ENCODE measurements at places on chromosomes 16 and 17.

DNA sequence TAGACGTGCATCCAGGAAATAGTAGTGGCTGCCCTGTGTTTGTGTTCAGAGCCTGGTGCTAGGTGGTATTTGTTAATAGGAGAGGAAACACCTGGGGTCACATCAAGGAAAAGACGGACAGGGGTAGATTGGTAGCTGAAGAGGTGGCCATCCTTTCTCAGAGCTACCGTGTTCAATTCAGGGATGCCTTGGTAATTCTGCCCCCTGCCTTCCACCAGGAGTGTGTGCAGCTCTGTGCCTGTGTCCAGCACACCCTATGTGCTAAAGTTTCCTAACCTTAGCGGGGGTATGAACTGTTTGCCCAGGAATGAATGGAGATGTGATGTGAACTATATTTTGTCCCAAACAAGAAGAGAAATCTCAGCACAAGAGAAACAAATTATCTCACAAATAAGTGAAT, 174.1 kb upstream of the MPHOSPH6 start:
- no peak for DNase-seq

GRCh38 chr17:41347869-41348760, 2.5 kb downstream of the KRT33A start:
- DNase-seq: no peak

- DNase-seq: no peak
Observed at GRCh38 chr17:59668816-59669215, 38.4 kb downstream of the PTRH2 start.

DNA sequence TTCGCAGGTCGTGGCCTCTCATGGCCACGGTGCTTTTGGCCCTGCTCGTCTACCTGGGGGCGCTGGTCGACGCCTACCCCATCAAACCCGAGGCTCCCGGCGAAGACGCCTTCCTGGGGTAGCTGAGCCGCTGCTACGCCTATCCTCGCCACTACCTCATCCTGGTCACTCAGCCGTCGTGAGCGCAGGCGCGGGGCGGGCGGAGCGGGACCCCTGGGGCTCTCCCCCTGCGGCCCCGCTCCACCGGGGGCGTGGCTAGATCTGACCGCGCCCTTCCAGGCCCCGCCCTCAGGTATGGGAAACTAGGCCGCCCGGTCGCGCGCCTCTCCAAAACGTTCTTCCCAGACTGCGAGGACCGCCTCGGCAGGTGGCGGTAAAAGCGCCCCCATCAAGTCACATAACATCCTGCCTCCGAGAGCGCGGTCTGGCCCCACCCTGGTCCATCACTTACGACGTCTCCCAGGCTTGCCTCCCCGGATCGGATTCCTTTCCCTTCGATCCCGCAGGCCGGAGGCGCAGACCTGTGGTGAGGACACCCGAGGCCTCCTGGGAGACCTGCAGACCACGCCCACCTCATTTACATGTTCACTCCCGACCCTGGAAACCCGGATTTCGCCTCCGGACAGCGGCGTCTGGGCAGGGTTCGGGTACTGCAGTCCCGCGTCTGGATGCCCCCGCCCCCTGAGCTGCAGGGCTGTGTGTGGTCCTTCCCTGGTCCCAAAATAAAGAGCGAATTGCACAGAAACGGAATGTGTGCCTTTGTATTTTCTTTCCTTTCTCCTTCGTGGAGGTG, 91.5 kb upstream of the TMEM97 start:
- DNase-seq: peak; percentile 17

DNA sequence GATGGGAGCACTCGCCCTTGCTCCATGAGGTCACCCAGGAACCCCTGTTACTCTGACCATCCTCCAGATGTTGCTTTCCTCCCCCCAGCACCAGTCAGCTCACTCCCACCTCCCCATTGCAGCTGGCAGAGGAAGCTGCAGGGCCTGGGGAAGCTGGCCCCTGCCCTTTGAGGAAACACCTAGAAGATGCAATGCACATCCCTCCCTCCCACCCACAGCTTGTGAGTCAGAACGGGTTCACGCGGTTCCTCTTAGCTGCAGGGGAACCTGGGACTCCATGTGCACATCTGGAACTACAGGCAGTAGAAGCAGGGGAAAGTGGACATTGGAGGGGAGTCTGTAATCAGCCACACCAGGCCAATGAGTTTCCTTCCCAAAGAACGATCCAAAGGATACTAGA, 96.9 kb downstream of the KATNIP start:
- no peak for DNase-seq

DNA sequence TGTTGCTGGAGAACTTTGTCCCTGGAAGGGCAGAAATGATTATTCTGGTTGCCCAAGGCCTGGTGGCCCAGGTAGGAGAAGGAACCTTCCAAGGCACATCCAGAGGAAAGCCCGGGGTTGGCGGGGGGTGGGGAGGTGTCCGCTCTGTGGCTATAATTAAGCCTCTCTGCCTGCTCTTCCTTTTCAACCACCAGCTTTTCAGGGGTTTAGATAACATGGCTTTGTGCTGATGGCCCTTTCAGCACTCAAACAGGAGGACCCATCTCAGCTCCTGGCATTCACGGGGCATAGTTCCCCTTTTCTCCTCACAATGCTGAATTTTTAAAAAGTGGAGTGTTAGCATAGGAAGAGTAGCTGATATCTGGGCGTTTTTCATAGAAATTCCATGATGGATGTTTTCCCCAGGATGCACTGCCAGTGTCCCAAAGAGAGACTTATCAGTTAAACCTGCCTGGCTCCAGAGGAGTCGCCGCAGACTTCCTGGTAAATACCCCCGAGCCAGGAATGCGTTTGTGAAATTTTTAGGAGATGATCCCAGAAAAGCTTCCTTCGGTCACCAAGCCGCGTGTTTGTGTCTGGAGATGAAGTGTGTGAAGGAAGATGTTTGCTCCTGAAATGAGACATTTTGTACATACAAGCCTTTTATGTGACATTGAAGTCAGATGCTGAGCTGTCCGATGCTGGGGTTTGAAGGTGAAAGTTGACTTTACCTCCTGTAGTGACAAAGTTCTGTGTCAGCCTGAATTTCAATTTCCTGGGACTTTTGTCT, 188.5 kb downstream of the MSI2 start:
- no peak for DNase-seq

DNA sequence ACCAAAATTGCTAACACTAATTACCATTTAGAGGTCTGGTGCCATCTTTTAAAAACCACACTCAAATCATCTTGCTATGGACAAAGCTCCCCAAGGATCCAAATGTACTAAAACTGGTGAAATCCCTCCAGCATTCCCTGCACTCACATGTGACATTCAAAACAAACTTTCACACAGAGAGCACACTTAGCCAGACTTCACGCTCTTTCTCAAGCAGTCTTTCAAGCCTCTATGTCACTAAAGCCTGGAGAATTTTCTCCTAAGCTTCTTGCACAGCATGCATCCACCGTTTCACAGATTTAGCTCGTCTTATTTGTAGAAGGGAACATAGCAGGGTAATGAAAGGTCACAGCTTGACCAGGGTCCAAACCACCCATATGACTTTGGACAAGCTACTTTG, 19.3 kb downstream of the CMTM3 start:
- no peak for DNase-seq

- no peak for DNase-seq
Observed at GRCh38 chr16:8355675-8356074, 234.6 kb downstream of the TMEM114 start.

DNA sequence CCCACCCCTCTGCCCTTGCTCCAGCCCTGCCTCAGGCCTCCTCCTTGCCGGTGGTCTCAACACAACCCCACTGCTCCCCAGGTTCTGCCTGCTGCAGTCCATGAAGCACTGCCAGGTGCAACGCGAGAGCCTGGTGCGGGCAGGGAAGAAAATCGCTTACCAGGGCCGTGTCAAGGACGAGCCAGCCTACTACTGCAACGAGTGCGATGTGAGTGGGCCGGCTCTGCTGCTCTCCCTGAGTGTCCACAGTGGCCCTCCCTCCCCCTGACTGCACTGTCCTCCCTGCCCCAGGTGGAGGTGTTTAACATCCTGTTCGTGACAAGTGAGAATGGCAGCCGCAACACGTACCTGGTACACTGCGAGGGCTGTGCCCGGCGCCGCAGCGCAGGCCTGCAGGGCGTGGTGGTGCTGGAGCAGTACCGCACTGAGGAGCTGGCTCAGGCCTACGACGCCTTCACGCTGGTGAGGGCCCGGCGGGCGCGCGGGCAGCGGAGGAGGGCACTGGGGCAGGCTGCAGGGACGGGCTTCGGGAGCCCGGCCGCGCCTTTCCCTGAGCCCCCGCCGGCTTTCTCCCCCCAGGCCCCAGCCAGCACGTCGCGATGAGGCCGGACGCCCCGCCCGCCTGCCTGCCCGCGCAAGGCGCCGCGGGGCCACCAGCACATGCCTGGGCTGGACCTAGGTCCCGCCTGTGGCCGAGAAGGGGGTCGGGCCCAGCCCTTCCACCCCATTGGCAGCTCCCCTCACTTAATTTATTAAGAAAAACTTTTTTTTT, 1.8 kb upstream of the TMEM88 start:
- DNase-seq: no peak

DNA sequence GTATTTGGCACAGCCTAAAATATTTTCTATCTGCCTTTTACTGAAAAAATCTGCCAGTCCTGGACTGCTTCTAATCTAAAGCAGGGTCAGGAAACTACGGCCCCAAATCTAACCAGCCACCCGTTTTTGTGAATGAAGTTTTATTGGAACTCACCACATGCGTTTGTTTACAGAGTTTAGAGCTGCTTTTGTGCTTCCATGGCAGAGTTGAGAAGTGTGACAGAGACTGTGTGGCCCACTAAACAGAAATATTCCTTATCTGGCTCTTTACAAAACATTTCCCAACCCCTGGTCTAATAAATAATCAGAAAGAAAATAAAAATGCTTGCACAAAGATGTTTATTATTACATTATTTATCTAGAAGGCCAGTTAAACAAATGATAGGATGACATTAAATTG, 110.2 kb downstream of the COPRS start:
- no peak for DNase-seq

- DNase-seq: no peak
Observed at GRCh38 chr17:35748979-35749378, 4.1 kb downstream of the GAS2L2 start.

DNA sequence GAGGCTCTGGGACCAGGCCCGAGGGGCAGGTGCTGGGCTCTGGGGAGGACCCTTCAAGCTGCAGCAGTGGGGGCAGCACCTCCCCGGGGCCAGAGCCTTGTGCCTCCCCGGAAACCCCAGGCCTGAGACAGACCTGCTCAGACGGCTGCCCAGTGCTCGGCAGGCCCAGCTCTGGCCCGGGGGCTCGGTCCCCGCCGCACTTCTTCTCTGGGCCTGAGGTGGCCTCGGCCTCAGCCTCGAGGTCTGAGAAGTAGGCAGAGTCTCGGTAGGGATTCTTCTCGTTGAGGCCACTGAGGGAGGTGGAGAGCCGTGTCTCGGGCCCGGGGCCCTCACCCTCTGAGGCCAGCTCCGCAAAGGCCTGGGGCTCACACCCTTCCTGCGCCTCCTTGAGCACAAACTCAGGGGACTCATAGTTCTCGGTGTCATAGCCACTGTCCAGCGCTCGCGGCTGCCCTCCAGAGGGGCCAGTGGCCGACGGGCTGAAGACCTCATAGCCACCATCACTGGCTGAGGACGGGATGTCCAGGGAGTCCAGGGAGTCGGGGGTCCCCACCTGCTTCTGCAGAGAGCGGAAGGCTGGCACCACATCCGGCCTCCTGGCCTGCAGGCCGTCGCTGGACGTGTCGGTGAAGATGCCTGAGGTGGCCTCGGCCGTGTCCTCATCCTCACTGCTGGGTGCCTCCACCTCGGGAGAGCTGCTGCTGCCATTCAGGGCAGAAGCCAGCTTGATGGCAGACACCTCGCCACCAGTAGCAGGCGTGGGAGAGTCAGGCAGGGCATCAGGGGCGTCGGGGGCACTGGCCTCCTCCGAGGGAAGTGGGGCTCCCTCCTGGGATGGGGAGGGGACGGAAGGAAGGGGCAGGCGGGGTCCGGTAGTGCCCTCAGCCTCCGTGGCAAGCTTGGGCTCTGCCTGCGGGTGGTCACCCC, 44.3 kb upstream of the PVALEF start:
- no peak for DNase-seq

GRCh38 chr16:23498863-23499262, 11.4 kb downstream of the GGA2 start:
- no peak for DNase-seq

GRCh38 chr17:40349477-40349894, 15.1 kb downstream of the GJD3 start:
- no peak for DNase-seq

DNA sequence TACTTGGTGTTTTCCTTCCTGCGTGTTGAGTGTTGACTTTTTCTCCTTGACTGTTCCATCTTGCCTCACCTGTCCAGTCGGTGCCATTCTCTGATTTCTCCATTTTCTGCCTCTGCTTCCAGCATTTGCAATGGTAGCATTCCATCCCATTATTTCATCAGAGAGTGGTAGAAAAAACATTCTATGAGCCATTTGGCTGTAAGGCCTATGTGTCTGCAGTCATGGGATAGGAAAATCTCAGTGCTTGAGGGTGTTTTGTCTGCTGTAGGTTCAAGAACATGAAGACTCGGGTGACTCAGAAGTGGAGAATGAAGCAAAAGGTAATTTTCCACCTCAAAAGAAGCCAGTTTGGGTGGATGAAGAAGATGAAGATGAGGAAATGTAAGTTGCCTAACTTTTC, 2.7 kb downstream of the UTP18 start:
- no peak for DNase-seq

DNA sequence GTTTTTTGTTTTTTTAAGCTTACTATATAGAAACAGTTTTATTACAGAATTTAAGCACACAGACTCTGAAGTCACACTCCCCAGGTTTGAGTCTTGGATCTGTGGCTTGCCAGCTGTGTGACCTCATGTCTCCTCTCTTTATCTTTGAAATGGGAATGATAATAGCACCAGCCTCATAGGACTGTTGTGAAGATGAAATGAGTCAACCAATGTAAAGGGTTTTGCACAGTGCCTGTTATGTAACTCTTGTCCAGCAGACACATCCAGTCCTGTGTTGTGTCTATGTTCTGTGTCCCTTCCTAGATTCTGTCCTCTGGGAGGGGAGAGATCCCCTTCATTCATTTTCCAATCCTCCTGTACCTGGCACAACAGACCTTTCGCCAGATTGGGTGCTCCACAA, 3.1 kb upstream of the CPD start:
- DNase-seq: no peak

DNA sequence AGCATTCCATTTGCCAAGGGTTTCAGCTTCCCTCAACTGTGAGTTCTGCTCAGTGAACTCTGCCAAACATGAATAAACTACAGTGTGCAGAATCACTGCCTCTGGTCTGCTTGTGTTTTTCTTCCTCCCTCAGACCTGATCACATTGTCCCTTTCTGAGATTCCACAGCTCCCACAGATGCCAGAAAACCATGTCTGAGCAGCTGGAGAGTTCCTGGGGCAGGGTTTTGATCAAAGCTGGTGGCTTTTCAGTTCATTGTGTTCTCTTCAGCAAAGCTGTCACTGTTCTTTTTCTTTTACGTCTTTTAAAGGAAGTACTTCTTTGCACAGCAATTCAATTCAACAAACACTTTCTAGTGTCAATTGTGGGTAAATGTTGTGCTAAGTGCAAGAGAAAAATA, 555.8 kb downstream of the RBFOX1 start:
- DNase-seq: no peak

GRCh38 chr17:64291268-64291851, 28.3 kb upstream of the TEX2 start:
- DNase-seq: no peak

All from CD4-positive, alpha-beta T cell treated with Interleukin-1 beta for 1 hour (primary cell).